ENCODE measurements at places on chromosomes 1 and 21.

- DNase-seq: peak; percentile 22
Observed at GRCh38 chr1:236753516-236753915, 41.6 kb upstream of the MTR start.

DNA sequence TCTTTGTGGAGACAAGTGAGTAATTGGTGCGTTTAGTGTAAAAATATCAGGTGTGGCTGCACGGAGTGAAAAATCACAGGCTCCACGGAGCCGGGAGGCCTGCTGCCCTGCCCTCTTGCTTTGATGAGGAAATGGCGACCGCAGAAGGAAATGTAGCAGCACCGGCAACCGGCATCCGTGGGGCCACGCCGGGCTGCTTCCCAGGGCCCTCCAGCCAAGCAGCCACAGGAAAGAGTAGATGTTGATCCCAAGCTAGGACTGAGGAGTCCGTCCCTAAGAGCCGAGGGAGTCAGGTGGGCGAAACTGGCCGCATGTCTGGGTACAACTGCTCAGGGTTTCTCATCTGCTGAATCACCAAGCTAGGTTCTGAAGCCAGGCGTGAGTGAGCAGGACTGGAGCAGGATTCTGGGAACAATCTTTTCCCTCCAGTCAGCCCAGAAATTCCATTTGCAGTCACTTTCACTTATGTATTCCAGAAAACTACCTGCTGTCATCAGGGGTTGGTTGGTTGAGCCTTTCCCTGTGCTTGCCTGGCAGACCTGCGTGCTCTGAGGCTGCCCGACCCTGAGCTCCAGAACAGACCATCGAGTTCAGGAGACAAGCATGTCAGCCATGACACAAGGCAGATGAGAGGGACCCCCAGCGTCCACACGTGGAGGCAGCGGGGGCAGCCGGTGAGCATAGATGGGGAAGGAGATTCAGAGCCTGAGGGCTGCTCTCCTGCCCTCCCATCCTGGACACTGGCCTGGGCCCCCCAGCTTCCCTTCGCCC is 5.8 kb upstream of the ITGB2 start:
- no peak for DNase-seq

DNA sequence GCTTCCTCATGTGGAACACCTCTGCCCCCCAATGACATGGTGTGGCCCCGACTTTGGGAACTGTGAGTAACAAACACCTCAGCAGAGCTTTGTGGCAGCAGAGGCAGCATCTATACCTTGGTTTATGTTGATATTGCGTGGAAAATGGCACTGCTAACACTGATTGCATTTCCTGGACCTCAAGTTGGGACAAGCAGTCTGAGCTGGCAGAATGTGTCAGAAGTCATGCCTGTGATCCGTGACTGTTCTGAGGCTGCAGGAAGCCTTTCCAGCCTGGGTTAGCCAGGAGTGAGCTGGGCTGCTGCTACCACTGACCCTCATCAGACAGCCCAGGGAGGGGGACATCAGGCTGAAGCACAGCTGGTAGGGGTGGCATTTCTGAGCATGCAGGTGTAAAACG is 268.5 kb downstream of the KCNJ6 start:
- DNase-seq: no peak

DNA sequence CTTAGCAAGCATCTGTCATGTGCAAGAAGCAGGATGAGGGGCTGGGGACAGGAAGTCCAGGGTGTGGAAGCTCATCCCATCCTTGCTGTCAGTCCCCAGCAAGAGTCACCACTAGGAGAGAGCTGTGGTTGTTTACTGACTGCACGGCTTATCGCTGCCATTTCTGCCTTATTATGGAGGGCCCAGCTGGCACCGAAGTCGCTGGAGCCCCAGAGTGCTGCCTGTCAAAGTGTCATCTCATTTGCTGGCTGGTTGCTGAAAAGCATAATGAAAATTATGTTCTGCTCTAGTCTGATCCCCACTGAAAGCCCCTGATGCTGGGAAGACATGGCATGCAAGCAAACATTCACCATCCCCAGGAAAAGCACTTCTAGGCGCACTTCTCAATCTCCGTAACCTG is 642.7 kb downstream of the NPHP4 start:
- no peak for DNase-seq

GRCh38 chr1:221106616-221107015 is 227.4 kb downstream of the HLX start:
- DNase-seq: no peak

- no peak for DNase-seq
Observed at GRCh38 chr21:27589781-27590180, 622.9 kb upstream of the ADAMTS5 start.

DNA sequence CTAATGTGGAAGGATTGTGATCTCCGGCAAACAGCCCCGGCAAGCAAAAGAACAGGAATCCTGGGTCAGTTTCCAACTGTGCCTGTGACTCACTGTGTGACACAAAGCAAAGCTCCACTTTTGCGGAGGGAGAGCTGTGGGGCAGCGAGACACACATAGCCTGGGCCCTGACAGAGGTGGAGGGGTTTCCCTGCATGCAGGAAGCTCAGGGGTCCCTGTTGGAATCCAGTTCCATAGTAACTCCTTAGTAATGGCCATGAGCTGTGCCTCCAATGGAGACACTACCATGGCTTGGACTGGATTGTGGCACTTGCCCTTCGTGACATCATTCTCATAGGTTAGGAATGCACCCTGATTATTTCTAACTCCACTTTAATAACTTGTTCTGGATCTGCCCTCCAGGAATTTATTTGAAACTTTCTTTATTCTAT is 47.0 kb upstream of the ATF3 start:
- no peak for DNase-seq

DNA sequence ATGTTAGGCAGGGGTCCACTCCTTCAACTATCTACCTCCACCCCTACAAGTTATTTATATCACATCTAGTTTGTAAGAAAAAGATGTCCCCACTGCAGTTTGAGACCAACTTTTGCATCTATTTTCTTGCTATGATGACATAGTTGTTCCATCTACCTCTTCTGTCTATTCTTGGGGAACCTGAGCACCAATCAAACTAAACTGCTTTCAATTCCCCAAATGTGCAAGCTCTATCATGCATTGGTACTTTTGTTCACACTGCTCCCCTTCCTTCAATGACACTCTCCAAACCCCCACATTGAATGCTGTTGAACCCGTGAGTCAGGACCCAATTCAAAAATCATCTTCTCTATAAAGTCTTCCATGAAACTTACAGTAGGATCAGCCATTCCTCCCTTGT is 16.0 kb upstream of the FRRS1 start:
- no peak for DNase-seq

DNA sequence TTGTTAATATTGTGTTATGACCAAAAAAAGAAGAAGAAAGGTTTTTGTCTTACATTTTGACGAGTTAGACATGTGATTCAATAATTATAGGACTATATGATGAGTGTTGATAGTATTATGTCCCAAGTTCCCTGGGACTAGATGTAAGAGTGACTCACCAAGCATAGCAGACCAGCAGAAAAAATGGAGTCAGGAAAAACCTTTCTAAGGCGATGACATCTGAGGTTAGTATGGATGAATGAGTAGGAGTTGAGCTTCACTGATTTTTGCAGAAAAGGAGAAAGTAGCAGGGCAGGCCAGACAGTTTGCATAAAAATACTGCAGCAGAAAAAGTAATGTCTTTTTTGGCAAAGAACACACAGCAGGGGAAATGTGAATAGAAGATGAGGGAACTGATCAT is 1041.3 kb upstream of the ADGRL4 start:
- DNase-seq: no peak

DNA sequence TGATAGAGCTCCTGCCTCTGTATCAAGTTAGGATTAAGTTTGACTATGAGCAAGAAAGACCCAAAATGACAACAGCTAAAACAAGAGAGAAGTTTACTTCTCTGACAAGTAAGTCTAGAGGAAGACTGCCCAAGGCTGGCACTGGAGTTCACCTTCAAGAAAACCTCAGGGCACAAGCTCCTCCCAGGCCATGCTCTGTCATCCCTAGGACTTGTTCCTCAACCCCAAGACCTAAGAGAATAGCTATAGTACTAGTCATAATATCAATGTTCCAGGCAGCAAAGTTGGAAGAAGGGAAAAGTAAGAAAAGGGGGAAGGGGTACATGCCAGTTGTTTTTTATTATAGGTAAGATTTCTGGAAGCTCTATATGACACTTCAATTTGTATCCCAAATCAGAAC is 26.4 kb upstream of the DARS2 start:
- no peak for DNase-seq

DNA sequence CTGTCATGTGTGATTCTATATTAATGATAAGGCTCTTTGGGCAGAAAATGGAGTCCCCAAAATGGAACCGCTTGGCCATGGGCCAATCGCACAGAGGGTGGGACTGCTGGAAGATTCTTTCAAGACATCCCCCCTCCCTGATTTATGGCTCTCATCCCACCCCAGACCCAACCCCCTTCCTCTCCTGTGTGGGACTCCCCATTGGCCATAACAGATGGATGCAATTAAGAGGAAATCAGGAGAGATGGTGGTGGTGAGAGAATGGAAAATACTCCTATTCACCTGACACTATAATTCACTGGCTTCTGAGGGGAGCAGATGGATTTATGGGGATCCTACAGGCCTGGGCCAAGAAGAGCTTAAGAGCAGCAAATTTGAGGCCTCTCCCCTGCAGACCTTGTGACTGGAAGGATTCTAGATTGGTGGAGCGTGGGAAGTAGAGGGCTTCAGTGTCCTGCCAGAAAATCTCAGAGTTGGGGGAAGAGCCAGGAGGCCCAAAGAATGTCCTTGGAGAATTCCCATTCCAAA is 1.7 kb downstream of the IGFN1 start:
- DNase-seq: no peak

GRCh38 chr1:54819195-54819536 is 18.0 kb upstream of the TTC22 start:
- DNase-seq: no peak

DNA sequence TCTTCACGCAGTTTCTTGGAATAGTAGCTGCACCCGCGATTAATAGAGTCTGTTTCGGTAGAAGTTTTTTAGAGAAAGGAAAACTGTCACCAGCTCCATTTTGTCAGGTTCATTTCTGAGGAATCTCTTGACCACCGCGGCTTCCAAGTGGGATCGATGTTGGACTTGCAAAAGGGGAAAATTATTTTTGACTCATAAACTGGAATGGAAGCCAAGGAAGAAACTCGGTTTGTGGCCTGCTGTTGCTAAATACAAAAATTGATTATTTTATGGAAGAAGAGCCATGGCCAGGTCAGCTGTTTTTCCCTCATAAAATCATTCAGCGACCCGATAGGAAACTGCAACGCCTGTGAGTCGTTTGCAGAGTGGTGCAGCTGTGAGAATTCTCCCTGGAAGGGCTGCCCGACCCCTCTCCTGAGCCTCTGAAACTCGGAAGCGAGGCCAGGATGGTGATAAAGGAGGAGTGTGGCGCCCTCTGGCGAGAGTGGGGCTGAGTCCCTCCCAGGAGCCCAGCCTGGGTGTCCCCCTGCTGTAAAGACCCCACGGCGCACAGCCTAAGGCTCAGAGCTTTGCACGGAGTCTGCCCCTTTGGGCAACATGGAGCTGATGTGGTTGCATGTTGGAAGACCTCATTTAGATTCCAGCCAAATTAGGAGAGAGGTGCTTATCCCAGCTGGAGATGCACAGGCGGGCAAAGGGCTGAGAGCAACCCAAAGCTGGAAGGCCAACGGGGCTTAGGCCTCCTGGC is 83.6 kb upstream of the SLC25A33 start:
- peak; percentile 7 for DNase-seq

DNA sequence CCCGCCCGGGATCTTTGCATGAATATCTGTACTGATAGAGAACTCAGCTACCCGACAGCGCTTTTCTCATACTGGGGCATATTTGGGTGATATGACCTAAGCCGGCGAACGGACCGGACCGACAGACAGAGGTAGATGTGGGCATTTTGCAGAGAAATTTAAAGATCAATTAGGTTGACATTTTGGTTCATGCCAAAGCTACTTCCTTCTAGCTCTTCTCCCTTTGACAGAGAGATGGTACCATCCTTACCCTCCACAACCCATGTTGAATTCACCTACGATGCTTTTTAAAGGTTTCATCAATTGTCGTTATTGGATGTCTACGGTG is 459 bp downstream of the ARV1 start:
- no peak for DNase-seq

- no peak for DNase-seq
Observed at GRCh38 chr1:19336543-19336942, 24.4 kb downstream of the SLC66A1 start.

DNA sequence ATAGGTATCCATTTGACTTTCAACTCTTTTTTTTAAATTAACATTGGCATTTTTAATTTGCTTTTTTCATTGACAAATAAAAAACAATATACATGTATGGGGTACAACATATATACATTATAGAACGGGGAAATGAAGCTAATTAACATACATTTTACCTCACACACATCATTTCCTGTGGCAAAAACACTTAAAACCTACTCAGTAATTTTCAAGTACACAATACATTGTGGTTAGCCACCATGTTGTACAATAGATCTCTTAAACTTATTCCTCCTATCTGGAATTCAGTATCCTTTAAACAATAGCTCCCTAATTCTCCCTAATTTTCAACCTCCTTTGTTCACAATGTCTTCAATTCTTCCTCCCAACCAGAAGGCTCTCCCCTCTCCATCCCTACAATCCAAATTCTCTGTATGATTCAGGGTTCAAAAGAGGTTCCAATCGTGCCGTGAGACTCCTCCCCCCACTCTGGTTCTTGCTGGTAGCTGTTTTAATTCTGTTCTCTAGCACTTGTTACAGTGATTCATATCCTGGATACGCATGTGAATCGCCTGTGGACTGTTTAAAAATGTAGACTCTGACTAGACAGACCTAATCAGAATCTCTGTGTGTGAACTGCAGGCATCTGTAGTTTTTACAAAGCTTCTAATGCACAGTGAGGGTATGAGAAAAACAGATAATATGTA is 87.6 kb upstream of the DUSP10 start:
- no peak for DNase-seq

GRCh38 chr1:230391776-230392535 is 34.2 kb downstream of the PGBD5 start:
- DNase-seq: no peak

DNA sequence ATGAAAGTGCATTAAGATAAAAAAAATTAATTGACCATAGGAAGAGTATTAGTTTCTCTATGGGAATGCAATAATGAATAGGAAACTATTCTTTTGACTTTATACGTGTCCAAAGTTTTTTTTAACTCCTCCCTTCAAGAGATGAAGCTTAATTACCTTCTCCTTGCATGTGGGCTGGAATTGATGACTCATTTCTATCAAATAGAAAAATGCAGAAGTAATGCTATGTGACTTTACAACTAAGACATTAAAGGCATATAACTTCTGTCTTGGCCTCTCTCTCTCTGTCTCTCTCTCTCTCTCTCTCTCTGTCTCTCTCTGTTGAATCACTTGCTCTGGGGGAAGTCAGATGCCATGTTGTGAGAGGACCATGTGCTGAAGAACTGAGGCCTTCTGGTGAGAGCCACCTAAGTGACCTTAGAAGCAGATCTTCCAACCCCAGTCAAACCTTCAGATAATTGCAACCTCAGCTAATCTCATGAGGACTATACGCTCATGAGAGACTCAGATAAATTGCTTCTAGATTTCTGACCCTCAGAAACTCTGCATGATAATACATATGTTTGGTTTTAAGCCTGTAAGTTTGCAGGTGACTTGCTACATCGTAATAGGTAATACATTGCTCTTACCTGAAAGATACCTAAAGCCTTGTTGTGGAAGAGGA is 414.2 kb downstream of the KCNT2 start:
- no peak for DNase-seq
